Daoy (cell line): ENCODE measurements at places on chromosomes 11 and 22. TPM values are rescaled to one million over a fixed set of nuclear protein-coding genes. Genes with fewer than 3 reads are reported as not detected.

Gene NF2
- 88.3 and 113 TPM in 2 replicates for total RNA-seq

Gene KDM4E
- total RNA-seq = not detected in 2 replicates

Gene ZP1
- not detected in 2 replicates for total RNA-seq

Gene DEFB131B
- total RNA-seq = not detected in 2 replicates

- DNase-seq = no peak
Measured at GRCh38 chr11:6599881-6600390, 3.5 kb downstream of the RRP8 start.

- no peak for DNase-seq
Measured at GRCh38 chr11:119473901-119474681, 51.1 kb upstream of the THY1 start.

- no peak for DNase-seq
Measured at GRCh38 chr11:33622186-33622585, 78.4 kb downstream of the C11orf91 start.

GRCh38 chr11:32081901-32082300 is 9.0 kb upstream of the RCN1 start:
- no peak for DNase-seq

GRCh38 chr11:92035488-92035887 is 189.1 kb upstream of the FAT3 start:
- no peak for DNase-seq

DNA sequence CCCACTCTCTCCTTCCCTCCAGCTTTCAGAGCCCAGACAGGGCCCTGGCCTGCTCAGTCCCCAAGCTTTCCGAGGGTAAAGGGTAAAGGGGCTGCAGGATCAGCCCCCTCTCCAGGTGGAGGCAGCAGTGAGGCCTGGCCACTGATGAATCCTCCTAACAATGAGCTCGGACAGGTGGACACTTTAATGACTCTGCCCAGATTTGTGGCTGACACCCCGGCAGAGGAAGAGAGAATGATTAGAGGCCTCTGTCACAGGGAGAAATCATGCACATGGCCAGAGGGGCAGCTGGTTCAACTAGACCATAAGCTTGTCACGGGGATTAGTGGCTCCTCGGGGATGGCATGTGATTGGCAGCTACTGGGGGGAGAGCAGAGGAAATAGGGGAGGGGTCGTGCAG is 587.5 kb upstream of the B3GAT1 start:
- DNase-seq = no peak

- no peak for DNase-seq
Measured at GRCh38 chr22:31569126-31569525, 72.8 kb downstream of the SFI1 start.

- no peak for DNase-seq
Measured at GRCh38 chr22:36673821-36674220, 29.7 kb downstream of the CACNG2 start.

DNA sequence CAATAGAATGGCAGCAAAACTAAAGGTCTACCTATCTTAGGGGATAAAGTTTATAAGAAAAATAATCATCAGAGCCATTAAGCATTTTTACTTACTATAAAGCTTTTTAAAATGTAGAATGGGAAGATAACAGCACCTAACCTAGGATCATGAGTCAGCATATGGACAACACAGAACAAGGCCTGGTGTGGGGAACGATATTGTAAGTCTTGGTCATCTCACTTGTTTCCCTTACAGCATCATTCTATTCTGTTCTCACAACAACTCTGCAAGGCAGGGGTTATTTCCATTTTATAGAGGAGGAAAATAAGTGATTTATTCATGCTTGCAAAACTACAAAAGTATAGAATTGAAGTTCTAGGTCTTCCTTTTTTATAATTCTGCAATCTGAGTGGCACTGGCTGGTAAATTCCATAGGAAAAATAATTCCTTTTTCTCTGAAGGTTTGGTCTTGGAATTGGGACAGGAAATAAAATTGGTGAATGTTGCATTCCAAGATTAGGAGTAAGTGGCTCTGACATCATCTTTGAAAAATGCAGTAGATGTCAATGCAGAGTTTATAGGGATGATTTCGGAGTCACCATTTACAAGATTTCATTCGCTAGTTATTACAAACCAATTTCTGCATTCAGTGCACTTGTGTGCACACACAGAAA is 423.0 kb downstream of the DYNC2H1 start:
- peak; percentile 27 for DNase-seq

DNA sequence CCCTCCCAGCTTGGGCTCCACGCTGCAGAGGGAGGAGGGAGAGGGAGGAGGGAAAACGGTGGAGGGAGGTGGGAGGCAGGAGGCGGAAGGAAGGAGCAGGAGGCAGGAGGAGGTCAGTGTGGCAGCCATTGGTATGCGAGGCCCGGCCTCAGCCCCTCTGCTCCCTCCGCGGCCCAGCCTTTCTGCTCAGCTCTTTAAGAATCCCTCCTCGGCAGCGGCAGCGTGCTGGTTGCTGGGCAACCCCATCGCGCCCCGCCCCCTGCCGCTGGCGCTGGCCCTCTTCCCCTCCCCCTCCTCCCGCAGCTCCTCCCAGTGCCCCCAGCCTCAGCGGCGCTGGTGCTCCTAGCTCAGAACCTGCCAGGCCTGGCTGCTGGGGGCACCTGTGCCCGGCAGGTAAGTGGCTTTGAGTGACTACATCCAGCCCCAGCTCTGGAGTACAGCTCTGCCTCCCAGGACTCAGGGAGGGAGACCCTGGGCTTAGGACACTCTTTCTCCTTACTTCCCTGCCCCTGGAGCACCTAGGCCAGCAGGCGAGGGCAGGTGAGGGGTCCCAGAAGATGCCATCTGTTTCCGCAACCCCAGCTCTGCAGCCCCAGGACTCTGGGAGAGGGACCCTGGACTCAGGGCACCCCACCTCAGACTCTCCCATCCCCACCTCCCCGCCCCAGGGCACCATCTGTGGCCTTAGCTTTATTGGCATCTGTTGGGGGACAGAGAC is 7.2 kb upstream of the FLRT1 start:
- DNase-seq = no peak

DNA sequence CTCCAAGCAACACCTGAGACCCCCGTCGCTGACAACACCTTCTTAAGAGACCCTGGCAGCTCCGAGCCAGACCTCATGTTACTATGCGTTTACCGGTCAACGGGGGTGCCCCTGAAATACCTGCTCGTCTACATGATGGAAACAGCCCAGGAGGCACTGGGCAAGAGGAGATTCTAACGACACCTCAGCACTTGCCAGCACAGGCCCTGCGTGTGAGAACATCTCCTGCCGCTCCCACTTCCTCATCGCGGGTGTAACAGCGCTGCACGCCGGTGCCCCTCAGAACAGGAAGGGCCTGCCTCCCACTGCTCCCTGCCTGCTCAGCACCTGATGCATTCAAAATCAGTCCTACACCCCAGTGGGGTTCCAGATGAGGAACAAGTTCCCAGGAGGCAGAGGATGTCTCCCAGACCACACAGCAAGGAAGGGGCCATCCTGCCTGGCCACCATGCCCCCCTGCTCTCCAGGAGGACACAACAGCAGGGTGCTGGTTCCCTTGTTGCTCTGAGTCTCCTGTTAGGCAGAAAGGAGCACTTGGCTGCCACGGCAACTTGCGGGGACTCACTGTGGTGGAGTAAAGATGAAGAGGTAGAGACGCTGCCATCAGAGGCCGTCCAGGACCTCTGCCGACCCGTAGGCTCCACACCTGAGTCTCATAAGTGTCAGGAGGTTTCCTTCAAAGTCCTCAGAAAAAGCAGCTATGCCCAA is 2.1 kb downstream of the TOLLIP start:
- no peak for DNase-seq

GRCh38 chr22:36430863-36431262 is 43.1 kb upstream of the MYH9 start:
- peak; percentile 56 for DNase-seq

DNA sequence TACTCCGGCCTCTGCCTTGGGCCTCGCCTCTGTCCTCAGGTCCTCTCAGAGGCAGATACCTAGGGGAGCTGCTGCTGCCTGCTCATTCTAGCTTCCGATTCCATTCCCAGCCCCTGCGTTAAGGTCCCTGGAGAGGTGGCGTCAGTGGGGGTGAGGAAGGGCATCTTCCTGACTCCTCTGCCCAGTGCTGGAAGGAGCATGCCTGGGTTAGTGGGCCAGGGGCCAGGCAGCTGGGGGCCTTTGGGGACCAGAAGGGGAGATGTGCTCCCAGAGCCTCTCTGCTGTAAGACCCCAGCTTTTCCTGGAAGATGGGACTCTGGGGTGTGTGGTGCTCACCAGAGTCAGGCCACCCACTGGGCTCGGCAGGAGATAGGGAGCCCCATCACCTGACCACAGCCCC is 3.6 kb upstream of the MYO7A start:
- DNase-seq = no peak

- DNase-seq = peak; percentile 55
Measured at GRCh38 chr11:94171693-94172440, 43.2 kb downstream of the PANX1 start.
